Stimulated activated CD8-positive, alpha-beta memory T cell treated with anti-CD3 and anti-CD28 coated beads, Interleukin-7, amount 100 ng/mL, for 48 hours (primary cell): ENCODE measurements at places on chromosomes 6 and 20.

- no peak for DNase-seq
Observed at GRCh38 chr20:59821788-59822187, 111.6 kb downstream of the SYCP2 start.

DNA sequence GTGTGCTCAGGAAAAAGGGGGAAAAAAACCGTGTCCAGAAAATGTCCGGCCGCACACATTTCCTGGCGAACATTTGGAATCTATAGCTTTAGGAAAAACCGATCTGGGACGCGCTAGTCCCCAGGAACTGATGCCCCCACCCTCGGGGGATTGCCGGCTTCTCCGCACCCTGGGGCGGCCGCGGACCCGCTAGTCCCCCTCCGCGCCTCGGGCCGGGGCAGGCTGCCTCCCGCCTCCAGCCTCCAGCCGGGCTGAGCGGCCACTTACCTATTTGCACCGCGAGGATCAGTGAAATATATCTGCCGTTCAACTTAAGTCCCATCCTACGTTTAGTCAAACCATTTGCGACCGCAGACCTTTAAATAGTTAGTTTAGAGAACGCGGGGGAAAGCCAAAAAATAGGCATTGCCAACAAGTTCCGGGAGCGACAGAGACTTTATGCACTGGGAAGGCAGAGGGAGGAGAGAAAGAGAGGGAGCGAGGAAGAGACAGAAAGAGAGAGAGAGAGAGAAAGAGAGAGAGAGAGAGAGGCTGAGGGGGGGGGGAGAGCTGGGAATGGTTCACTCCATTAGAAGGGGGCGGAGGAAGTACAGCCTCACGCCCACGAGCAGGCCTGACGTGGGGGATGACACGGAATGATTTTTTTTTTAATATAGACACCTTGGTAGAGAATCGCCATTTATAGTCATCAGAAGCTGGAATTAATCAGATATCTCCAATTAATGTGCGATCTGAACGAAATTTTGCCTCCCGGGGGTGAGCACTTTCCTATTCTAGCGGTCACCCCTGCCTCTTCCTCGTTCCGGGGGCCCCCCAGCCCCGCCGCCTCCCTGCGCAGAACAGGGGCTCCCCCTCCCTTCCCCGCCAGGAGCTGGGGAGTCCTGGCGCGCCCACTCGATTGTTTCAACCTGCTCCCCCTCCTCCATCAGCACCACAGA is at the start of gene NRN1:
Gene NRN1, minus strand, starts transcription at position 498 of the 938 bp plus-strand sequence. Its CDS starts 176 bp downstream, at position 322.
- DNase-seq, result no peak

- DNase-seq, result no peak
Observed at GRCh38 chr6:122673343-122673961, 63.2 kb downstream of the PKIB start.

DNA sequence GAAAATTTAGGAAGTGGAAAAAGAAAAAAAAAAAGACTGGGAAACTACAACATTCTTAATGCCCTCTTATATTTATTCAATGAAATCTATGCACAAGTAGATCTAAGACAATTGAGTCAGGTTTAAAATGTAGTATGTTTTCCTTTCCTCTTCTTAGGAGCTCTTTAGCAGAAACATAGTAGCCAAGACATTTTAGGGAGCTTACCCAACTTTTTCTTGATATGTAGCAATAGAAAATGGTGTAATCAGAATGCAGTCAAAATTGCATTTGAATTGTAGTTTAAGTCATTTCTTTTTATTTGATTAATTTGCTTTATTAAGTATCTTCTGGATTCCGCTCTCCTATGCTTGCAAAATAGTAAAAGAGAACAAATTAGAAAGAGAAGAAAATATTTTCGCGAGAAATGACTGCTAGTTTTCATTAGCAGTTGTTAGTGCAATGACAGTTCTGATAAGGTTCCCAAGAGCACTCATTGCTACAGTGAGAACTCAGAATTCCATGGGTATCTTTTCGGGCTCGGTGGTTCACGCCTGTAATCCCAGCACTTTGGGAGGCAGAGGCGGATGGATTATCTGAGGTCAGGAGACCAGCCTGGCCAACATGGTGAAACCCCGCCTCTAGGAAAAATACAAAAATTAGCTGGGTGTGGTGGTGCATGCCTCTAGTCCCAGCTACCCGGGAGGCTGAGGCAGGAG is 52.2 kb downstream of the JARID2 start:
- DNase-seq, result no peak

GRCh38 chr6:18748314-18748713 is 361.2 kb downstream of the RNF144B start:
- DNase-seq, result no peak

GRCh38 chr20:53957451-53958172 is 112.8 kb downstream of the BCAS1 start:
- DNase-seq, result no peak

GRCh38 chr6:166815629-166816028 is 140.7 kb downstream of the RNASET2 start:
- DNase-seq, result no peak

- no peak for DNase-seq
Observed at GRCh38 chr6:77986380-77987034, 333.7 kb downstream of the MEI4 start.

DNA sequence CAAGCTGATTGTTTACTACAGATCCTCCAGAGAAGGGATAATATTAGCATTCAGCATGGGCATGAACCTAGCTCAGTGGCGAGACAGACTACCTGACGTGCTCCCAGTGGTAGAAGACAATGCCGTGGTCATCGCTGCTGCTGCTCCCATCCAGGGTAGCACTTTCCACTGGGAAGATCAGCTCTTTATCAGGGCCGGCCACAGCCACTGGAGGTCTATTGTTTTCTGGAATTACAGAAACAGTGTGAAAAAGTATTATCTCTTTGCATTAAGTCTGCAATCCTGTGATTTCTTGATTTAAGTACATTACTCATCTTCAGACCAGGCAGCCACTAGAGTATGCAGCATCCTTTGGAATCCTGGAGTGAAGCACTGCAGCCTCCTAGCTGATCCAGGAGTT is 75.0 kb downstream of the ALDH5A1 start:
- DNase-seq, result no peak

DNA sequence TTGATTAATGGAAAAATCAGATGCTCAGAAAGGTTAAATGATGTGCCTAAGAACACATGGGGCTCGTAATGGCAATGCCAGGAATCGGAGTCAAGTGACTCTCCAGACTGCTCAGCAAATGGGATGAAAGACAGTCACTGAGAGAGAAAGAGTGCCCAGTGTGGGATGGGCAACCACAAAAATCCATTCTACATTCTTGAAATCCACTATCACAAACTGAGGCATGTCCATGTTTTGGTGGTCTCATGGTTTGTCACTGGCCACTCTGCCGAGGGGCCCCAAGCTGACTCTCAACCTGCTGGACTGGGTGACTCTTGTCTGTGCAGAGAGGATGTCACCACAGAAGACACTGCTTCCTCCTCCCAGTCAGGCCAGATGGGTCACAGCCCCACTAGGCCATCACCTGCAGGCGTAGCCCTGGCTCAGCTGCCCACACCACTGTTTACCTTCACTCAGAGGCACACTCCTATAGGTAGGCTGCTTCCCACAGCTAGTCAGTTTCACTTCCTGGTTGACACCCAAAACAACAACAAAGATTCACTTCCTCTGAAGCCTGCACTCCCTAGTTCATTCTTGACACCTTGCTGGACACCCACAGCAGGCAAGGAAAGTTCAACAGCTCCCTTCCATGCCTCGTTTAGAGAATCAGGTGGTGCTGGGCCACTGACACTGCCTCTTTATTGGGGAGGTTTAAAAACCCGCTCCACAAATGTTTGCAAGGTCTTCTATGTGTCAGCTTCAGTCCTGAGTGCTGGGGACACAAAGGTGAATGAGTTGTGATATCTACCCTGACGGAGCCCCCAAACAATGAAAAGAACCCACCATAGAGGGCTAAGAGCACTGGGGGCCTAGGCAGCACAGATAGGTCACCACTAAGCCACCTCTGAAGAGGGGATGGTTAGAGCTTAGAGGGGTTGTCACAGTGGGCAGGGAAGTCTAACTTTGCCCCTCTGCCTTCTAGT is 21.7 kb downstream of the MAP1LC3A start:
- DNase-seq, result no peak

DNA sequence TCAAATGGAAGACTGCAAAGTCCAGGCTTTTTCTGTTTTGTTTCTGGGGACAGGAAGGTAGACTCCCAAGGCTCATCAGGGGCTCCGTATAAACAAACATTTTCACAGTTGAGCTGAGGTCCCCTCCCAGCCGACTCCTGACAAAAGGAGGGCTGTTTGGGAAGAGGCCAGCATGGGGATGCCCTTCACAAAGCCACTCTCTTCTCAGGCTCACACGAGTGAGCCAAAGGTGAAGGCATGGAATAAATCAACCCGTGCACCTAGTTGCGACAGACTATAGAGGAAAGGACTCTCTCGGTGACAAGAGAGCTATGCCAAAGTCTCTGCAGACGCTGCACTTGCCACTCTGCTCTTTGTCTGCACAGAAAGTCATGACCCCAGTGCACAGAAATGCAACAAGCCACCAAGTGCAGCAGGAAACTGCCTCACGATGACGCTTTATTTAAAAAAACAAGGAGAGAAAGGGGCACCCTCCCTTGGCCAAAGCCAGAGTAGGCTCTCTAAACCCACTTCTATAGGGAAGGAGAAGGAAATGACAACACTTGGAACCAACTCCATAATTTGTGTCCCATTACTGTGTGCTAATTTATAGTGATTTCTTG is 21.0 kb downstream of the JAG1 start:
- DNase-seq, result no peak

DNA sequence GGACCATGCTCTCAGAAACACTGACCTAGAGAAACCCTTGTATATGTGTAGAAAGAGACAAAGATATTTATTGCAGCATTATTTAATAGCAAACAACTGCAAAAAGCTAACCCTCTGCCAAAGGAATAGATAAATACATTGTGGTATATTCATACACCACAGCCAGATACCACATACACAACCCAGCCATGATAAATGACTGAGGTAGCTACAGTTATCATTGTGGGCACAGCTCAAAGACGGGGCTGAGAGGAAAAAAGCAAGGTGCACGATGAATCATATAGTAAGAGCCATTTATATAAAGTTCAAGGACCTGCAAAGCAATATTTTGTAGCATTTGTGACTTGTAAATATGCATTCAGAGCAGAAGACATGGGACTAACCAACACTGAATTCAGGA is 30.8 kb downstream of the RSPO4 start:
- no peak for DNase-seq

DNA sequence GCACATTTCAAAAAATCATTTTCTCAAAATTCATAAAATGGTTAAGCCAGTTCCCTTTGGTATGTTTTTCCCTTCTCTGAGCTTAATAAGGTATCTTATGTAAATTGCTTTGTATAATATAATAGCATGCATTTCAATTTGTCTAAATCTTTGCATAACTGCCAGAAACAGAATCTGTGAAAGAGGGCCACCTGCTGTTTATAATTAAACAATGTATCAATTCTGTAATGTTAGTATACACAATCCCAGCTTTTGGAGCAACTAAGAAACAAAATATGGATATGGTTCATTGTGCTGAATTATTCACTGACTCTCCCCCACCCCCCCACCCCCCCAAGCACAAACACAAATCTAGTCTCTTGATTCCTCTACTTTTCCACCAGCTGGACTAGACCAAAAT is 54.8 kb downstream of the GPX5 start:
- no peak for DNase-seq

GRCh38 chr6:113786168-113786567 is 71.0 kb upstream of the MARCKS start:
- DNase-seq, result no peak

DNA sequence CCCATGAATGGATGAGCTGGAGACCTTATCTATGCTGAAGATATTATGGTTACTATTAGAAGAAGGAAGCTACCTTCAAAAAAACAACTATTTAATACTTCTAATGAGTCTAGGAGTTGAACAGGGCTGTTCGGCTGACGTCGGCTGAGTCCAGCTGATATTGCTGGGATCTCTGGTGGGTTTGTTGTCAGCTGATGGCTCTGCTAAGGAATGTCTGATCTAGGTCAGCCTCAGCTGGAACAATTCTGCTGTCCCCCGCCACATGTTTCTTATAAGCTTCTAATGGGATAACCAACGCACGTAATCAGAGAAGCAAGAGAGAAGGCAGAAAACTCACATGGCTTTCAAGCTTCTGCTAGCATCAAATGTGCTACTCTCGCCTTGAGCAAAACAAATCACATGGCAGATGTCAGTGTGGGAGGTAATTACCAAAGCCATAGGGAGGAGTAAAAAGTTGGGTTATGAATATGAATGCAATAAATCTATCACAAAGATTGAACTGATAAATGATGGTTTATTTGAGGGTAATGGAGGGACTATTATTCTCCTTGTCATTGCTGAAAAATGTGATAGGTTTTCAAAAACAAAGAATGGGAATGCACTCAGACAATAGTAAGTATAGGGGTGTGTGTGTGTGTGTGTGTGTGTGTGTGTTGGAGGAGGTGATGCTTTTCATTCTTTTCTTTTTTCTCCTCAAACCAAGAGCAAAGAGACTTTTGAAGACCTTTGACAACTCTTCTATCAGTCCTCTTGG is 71.5 kb downstream of the BTBD3 start:
- DNase-seq, result no peak

GRCh38 chr6:22302838-22303237 is 6.0 kb upstream of the PRL start:
- no peak for DNase-seq

DNA sequence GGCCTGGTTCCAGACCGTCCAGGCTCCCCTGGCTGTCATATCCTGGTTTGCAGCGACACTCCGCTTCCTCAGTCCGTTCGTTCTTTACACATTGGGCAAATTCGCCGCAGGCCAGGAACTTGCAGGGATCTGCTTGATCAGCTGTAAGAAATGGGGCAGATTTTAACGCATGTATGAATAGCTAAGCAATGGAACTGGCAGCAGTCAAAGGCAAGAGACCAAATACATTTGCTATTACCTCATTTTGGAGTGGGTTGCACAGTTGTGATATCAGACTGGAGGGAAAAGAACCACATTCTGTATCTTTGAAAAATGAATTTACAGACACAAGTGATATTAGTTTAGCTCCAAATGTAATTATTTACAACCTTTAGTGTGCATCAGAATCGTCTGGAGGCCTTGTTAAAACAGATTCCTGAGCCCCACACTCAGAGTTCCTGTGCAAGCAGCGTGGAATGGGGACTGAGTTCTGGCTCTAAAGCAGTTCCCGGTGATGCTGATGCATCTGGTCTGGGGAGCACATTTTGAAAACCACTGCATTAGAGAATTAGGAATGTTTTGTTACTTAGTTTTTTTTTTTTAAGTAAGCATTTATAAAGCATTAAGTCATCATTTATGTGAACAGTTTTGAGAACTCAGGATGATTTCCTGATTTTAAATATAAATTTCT is 141.3 kb downstream of the IMPG1 start:
- no peak for DNase-seq

DNA sequence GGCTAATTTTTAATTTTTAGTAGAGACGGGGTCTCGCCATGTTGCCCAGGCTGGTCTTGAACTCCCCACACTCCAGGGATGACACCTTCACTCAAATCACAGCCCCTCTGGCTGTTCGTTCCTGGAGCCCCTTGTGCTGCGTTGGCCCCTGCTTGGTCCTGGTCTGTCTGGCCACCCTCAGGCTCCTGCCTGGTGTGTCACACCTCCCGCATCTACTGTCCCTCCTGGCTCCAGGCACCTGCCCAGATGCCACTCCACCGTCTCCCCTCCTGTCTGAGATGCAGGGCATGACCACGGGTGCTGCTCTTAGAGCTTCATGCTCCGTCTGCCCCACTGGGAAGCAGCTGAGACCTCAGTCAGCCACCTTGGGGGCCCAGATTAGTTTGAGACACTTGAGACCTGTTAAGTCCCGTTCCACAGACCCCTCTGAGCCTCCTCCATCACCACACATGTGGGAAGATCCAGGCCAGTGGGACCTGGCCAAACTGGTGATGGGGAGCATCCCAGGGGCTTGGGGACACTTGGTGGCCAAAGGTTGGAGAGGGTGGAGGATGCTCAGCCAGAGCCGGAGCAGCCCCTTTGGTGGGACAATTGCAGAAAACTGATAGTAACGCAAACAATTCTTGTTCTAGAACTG is 21.9 kb upstream of the NPBWR2 start:
- DNase-seq, result no peak
